Peyer's patch (tissue), 4 donors: ENCODE measurements at places on chromosomes 7 and 10. TPM values are rescaled to one million over a fixed set of nuclear protein-coding genes. Genes with fewer than 3 reads are reported as not detected.

GRCh38 chr7:131480384-131481315 is 75.8 kb downstream of the PODXL start:
- DNase-seq = no peak

Gene CALML3
- not detected for total RNA-seq

DNA sequence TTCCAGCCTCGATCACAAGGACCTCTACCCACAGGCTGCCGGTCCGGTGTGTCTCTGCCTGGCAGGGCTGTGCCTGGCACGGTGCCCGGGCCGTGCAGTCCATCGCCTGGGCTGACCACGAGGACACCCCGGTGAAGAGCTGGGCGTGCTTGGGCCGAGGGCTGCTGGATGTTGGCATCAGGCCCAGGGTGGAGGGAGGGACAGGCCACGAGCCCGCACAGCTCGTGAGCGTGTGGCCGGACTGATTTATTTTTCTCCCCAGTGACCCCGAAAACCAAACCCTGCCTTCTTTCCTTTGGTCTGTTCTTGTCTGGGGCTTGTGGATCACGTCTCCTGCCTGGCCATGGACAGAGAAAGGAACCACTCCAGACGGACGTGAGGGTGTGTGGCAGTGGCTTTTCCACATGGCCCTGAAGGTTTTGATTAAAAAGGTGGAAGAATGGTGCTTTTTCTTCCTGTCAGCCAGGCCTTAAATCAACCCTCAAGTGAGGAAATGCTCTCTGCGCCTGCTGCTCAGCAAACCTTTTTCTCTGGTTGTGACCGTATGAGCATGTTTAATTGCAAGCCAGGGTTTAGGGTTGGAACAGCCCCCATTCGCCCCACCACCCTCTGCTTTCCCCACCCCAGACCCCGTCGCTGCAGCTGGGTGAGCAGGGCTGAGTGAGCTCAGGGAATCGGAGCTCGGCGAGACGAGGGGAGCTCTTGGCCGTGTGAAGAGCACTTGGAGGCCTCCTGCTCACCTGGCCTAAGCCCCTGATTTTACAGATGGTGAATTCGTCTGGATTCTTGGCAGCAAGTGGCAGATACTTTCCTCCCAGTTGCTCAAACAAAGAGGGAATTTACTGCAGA is 130.1 kb downstream of the RGS10 start:
- peak; percentile 68 for DNase-seq

Gene GHRHR
- total RNA-seq = not detected

DNA sequence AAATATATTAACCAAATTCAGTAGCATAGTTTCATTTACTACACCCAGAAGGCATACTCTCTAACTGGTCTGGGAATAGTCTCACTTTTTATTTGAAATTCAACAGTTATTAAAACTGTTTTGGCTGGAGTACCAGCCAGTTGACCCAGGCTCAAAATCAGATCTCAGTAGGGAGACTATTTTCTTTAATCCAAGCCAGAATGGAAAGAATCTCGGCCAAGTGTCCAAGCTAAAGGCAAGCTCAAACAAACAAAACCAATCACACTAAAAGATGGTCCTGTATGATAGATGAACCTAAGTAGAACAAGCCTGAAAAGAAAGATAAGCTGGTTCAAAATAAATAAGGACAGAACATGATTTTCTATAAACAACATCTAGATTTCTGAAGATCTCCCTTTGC is 259.6 kb upstream of the POM121L12 start:
- DNase-seq = no peak

DNA sequence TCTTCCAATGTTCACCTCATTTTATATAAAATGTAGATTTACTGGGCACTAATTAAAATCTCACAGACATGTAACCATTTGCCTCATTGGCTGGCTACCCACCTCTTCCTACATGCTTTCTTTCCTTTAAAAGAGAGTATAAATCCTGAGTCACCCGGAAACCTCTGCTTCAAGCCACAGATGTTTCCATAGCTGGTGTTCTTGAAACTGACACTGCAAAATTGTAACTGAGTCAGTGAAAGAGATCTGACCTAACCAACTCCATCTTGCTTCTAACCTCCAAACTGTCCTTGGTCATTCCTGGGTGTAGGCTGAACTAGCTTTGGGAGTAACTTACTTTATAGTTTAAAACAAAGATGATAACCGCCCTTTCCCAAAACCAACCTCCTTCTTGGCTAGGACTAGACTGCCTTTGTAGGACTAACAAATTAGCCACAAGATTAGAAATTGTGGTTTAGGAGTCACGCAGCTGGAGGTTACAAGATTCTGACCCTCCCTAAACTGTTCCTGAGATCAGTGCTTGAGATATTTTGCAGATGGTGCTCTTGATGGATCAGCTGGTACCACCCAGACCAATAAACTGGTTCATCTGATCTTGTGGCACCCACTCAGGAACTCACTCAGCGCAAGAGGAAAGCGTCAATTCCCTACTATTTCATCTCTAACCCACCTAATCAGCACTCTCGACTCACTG is 33.5 kb downstream of the SVOPL start:
- DNase-seq = no peak
